ENCODE measurements at places on chromosomes 7 and 10.

DNA sequence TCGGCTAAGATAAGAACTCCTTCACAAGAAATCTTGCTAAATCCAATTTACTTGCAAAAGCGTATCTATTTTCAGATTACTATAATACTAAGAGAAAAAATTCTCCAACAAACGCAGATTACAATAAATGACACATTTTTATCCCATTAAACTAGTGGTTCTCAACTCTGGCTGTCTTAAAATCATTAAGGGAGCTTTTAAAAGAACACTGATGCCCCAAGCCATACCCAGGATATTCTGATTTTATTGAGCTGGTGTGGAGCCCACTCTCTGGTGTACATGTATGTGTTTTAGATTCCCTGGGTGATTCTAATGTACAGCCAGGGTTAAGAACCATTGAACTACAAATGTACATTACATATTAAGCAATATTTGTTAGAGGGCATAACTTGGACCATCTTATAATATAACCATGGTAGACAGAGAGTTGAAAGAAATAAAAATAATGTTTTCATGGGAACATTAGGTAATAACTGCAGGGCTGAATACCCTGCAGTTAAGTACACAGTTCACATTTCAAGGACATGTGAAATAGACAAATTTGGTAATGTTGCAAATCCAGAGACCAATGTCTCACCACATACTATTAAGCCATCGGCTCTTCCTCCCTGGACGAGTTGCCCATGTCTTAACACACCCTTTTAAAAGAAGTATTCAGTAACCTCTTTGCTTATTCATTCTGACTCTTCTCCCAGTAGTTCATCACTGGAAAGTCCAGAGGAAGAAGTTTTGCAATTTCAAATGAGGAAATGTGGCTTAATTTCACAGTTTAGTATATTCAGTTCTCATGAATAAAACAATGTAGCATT lies 6.2 kb downstream of the GSAP start:
- no peak for DNase-seq

DNA sequence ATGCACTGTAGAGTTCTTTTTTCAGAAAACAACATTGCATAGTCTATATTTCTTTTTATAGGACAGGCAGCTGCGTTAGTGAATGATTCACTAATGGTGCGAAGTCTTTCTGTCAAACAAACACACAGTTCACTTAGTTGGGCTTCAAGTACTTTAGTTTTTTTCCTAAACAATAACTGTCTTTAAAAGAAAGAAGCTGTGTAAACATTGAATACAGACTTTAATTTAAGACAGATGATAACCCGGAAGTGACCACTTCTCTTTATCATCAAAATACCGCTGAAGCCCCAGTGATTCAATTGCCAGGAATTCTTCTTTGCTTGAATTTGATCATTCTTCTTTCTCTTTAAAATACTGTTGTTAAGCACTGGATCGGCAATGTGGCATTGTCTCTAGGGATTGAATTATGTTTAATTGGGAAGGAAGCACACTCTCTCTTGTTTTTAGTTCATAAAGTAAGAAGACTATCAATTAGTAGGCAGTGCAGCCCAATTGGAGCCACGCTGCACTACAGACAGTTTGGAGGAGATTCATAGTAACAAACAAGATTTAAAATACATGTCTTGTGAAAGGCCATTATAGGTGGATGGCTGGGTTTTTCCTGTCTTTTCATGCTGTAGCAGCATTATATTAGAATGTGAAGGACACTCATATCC lies 30.4 kb downstream of the CNTNAP2 start:
- no peak for DNase-seq

GRCh38 chr10:22633106-22633505 lies 81.3 kb downstream of the PIP4K2A start:
- DNase-seq = no peak

GRCh38 chr7:155343661-155344121 lies 46.0 kb downstream of the INSIG1 start:
- DNase-seq = no peak

- DNase-seq = no peak
Observed at GRCh38 chr7:104973909-104974415, 40.0 kb upstream of the KMT2E start.

DNA sequence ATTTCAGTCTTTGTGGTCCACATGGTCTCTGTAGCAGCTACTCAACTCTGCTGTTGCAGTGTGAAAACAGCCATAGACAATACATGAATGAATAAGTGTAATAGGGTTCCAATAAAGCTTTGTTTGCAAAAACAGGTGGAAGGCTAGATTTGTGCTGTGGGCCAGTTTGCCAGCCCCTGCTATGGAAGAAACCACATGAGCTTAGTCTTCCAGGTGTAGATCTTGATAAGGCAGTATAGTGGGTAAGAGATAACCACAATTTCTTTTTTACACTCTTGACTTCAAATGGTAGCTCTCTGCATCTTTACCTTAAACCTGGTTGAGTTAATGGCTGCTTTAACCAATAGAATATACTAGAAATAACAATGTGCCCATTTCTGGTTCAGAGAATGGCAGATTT lies 135.0 kb upstream of the PALS2 start:
- DNase-seq = no peak

DNA sequence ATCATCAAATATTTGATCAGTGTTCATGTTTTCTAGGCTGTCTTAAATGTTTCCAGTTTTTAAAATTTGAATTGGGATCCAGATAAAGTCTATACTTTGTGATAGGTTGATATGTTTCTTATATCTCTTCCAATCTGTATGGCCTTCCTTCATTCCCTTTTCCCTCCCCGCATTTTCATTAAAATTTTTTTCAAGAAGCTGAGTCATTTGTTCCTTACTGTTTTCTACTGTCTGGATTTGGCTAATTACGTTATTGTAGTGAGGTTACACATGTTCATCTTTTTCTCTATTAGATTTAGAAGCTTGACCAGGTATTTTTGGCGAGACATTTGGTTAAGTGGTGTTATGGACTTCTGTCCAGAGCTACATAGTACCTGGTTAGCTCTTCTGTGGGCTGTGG lies 11.2 kb downstream of the GARS1 start:
- DNase-seq = no peak

DNA sequence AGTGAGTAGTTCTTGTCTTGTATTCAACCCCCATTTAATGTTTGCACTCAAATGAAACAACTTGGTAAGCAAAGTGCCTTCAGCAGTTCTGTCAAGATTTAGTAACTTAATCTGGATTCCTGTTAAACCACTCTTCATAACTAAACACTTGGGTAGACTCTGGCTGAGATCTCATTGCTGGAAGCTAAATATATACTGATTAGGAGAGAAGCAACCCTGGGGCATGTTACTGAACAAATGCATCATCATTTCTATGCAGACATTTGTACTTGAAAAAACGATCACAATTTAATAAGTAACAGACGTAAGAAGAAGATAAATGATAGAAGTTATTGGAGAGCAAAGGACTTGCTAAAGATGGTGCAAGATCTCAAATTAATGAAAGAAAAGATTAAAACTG lies 308.4 kb upstream of the POM121L12 start:
- DNase-seq = no peak

GRCh38 chr7:7923818-7924217 lies 44.8 kb upstream of the GLCCI1 start:
- DNase-seq = no peak

DNA sequence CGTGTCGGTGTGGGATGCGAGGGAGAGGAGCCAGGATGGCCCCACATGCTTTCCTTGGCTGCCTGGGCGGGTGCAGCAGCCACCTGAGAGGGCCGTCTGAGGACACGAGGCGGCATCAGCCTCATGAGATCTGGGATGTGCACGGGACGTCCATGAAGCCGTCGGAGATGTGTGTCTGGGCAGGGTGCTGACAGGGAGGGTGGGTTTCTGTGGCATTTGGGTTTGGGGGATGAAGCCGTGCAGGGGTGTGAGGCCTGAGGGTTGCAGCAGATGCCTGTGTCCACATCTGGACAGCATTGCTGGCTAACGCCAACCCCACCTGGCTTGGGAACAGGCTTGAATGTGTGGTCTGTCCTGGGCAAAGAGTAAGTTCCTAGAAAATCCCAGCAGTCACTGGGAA lies 179.5 kb downstream of the DNAJB6 start:
- DNase-seq = no peak

DNA sequence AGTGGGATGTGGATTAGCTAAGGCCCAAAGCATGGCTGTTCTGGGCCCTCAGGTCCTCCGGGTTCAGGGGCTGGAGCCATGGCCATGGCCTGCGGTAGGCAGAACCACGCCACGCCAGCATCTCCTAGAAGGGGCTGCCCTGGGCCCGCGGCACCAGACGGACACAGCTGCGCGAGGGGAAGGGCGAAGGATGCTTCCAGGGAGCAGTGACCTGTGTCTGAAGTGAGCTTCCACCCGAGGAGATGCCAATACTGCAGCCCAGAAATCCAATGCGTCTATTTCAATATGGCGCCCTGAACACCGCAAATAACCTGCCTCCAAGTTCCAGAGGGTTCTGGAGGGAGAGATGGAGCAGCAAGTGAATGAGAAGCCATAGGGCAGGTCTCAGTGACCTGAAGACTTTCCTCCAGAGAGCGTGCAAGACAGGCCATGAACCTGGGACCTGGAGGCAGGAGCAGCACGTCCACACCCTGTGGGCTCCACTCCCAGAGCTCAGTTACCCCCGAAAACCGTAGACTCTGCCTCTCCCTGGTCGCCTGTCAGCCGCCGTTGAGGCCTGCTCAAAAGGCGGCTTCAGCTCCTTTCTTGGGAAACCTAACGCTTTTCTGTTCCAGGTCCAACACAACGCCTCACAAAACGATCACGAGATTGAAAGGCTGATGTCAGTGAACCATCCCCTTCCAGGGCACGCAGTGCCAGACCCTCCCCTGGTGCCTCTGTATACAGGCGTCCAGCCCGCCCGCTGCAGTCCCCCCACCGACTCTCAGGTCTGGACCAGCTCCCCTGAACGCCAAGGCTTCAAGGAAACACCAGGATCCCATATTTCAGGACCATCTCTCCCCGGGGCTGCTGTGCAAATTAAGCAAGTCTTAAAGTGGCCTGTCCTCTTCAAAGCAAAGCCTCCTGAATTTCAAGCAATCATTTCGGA lies 37.4 kb downstream of the AMZ1 start:
- no peak for DNase-seq

- no peak for DNase-seq
Observed at GRCh38 chr7:125074141-125074540, 144.5 kb upstream of the POT1 start.

DNA sequence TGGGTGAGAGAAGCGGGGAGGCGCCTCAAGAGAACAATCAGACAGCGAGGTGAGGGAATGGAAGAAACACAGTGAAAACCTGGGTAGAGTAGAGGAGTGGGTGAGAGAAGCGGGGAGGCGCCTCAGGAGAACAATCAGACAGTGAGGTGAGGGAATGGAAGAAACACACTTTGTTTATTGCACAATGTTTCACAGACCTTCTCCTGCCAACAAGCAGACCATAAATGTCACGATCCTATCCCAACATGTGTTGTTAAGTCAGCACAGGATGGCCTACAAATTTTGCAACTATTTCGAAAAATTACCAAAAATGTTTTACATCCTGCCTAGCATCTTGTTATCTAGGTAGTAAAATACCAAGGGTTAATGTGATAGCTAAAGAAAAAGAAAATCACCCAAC lies 115.3 kb downstream of the JAZF1 start:
- DNase-seq = no peak

DNA sequence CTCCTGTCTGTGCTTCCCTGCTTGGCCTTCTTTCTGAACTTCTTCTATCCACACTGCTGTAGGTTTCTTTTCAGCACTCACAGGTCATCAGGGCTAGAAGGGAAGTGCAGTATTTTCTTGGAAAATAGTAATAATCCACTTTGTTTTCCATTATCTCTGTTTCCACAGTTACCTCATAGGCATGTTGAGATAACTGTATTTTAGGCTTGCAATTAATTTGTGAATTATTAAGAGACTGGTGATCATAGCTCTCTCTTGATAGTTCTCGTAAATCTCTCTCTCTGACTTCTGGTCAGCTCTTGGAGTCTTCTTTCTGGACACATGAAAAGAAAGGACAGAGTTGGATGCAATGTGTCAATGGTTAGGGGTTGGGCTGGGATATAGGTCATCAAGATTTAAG lies 243.6 kb upstream of the IGFBP3 start:
- DNase-seq = no peak

GRCh38 chr7:49774459-49775064 lies 1.1 kb downstream of the VWC2 start:
- no peak for DNase-seq

GRCh38 chr10:71448146-71448545 lies 51.4 kb downstream of the CDH23 start:
- no peak for DNase-seq

- DNase-seq = peak; percentile 32
Observed at GRCh38 chr10:62817121-62817765, 1.1 kb upstream of the EGR2 start.

Data from left renal cortex interstitium (tissue), 4 donors.